ENCODE measurements at places on chromosomes 4 and X. TPM values are rescaled to one million over a fixed set of nuclear protein-coding genes. Genes with fewer than 3 reads are reported as not detected.

DNA sequence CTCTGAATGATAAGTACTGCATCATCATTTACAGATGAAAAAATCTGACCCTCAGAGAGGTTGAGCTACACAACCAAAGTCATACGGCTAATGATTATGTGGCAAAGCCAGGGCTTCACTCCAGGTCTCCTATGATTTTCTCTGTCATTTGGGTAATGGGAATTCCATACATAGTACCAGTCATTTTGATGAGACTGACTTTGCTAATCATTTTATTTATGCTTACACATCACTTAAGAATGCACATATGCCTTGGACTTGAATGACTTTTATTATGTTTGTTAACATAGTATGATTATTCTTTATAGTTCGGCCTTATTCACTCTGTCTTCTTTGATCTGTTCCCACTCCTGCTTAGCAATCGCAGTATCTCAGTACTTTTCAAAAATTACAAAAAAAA is 255.1 kb upstream of the GPRIN3 start:
- DNase-seq = no peak

GRCh38 chr4:183078634-183079033 is 20.4 kb upstream of the WWC2 start:
- no peak for DNase-seq

GRCh38 chr4:83207497-83208101 is 77.0 kb downstream of the COQ2 start:
- peak; percentile 46 for DNase-seq

GRCh38 chr4:174157106-174157607 is 126.3 kb downstream of the FBXO8 start:
- DNase-seq = no peak

DNA sequence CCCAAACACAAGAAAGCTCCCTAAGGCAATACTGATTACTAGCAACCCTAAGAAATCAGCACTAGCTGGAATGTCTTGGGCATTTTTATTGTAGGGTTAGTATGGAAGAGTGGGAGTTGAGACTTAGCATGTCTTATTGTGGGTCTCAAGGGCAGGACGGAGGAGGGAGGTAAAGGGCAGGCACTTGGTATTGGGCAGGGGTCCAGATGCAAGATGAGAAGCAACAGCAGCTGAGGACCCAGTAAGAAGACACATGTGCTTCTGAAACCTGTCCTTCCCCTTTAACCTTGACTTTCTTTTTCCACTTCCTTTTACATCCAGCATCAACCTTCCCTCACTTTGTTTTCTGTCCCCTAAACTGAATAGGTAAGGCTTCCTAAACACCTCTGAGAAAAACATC is 37.4 kb downstream of the LARP7 start:
- DNase-seq = no peak

GRCh38 chr4:6576512-6576911 is 1.5 kb downstream of the MAN2B2 start:
- DNase-seq = no peak

GRCh38 chr4:67934628-67935027 is 28.7 kb downstream of the TMPRSS11A start:
- DNase-seq = no peak

TCEAL6 gene
- total RNA-seq = not detected

ADRA2C gene
- 1.1 TPM for total RNA-seq
